SK-N-SH (cell line): ENCODE measurements at places on chromosomes 2 and 18.

- DNase-seq = no peak
Observed at GRCh38 chr2:83971547-83971946, 487.5 kb downstream of the SUCLG1 start.

DNA sequence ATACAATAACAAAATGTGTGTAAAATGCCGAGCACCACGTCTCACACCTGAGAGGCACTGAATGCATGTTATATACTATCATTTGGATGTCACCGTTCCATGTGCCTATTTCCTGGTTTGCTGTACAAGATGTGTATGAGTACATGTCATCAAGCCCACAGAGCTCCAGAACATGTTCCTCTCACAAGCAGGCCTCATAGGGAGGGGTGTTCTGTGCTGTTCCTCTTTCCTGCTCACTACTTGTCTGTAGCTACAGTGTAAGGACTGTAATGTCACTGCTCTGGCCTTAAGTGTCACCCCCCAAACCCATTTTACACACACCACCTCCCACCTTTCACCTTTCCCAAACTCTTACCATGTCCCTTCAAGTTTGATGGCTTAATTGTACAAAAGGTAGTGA, 1.8 kb downstream of the AFF3 start:
- no peak for DNase-seq

GRCh38 chr2:222034058-222034457, 264.7 kb downstream of the PAX3 start:
- DNase-seq = no peak

GRCh38 chr2:174692256-174692919, 71.9 kb downstream of the CHRNA1 start:
- no peak for DNase-seq

- DNase-seq = no peak
Observed at GRCh38 chr2:77086051-77086450, 436.1 kb downstream of the LRRTM4 start.

GRCh38 chr18:47985866-47986265, 55.4 kb upstream of the SMAD2 start:
- no peak for DNase-seq

- DNase-seq = no peak
Observed at GRCh38 chr18:42736074-42736473, 379.4 kb downstream of the RIT2 start.

DNA sequence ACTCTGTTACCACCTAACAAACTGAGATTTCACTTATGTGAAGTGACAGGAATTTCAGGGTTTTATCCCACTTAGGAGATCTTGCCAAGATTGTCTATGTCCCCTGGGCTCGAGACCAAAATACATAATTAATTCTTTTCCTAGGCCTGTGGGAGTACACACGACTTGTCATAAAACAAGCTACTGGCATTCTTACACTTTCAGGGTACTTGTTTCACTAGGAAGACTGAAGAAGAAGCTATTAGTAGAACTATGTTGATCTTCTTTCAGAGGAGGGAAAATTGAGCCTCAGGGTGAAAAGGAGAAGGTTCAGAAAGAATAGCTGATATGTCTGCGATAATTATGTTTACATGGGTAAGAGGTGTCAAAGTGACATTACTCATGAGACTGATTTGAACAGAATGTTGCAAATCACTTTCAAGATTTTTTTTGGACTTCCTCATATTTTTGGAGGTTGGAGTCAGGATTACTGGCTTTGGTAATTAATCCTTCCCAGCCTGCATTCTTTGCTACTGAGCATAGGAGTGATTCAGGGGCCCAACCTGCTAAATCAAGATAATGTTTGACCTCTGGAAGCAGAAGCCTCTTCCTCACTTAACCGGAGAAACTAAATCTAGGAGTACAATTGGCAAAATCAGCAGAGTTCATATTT, 240.0 kb upstream of the NT5C1B start:
- DNase-seq = no peak

DNA sequence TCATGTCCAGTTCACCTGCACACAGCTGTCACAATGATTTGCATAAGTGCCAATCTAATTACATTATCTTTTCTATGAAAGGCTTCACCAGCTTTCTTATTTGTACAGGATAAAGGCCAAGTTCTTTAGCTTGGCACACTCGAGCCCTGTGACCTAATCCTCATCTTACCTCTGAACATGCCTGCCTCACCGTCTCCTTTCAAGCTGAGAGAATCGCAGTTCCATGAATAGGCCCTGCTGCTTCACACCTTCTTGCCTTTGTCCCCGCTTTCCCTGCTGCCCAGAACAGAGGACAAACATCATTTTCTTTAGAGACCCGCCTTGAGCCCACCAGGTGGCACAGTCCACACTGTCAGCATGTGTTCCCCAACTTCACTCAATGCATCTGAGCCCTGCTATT, 1094.7 kb downstream of the BCL11A start:
- DNase-seq = no peak

DNA sequence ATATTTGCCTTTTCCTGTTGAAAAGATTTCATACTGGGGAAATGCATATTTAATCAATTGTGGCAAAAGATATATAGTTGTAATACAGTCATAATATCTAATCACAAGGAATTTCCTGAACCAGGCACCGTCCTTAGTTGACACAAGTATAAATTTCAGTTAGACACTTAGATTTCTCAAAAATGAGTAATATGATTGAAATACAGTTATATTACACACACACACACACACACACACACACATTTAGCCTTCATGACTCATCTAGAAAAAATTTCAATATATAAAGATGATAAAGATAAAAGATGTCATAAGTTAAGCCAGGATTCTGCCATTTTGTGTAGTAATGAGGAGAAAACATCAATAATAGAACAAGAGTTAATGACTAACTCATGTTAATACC, 258.4 kb upstream of the ZNF804A start:
- no peak for DNase-seq

- no peak for DNase-seq
Observed at GRCh38 chr2:207920721-207921120, 104.6 kb downstream of the PLEKHM3 start.

DNA sequence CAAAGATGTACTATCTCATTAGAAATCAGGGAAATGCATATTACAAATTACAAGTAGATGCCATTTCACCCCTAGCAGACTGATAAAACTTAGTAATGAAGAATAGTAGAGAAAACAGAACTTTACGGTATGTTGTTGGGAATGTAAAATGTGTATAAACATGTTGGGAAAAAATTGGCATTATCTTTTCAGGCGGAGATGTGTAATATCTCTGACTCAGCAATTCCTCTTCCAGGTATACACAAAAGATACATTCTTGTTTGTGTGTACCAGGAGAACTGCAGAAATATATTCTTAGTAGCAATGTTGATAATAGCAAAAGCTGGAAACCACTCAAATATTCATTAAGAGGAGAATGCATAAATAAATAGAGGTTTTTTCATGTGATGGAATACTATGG, 204.5 kb downstream of the LPIN1 start:
- DNase-seq = no peak
